GM06990 (cell line): ENCODE measurements at places on chromosomes 7 and 10.

DNA sequence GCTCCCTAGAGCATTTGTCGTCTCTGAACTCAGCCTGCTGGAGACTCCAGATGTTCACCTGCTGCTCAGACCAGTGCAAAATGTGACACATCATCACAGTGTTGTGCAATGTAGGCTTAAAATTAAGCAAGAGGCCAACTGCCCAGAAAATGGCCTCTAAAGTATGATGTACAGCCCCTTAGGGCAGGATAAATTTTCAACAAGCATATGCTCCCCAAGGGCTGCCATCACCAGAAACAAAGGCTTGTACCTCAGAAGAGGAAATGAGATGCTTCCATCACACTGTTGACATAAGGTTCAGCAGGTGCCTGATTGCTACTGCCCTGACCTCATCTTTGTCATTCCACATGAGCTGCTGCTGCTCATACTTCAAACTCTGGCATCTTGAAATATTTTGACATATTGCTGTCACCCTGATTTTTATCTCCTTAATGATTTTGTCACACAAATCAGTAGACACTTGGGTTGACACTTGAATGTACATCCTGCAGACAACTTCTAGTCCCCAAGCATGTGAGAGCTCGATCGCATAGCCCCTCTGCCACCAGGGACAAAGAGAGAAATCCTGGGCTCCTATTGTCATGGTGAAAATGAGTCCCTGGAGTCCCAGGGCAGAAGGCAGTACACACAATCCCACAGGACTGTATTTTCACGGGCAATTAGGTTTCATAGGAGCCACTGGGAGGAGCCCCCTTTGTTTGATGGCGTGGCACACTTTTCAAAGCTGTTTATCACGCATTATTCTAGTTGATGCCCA, 219.7 kb upstream of the STK17A start:
- DNase-seq = no peak

- DNase-seq = no peak
These were observed 467.3 kb downstream of the PTPRN2 start for GRCh38 chr7:158120316-158120715.

GRCh38 chr7:73832806-73833205, 2.0 kb downstream of the CLDN4 start:
- no peak for DNase-seq

DNA sequence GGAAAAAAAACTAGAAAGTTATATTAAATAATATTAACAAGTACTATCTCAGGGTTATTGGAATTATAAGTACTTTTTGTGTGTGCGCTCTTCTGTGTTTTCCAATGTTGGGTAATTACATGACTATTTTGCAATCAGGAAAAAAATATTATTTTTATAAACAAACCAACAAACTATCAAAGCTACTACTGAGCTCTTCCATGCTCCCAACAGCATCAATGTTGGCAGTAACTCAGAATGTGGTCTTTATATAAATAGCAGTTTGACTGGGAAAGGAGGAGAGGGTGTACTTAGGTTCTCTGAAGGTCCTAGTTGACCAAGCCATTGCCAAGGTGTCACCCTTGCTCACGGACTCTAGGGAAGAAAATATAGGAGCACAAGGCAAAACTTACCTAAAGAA, 15.0 kb downstream of the MTERF1 start:
- DNase-seq = no peak

GRCh38 chr7:157005456-157006204, 4.8 kb downstream of the MNX1 start:
- DNase-seq = no peak

- no peak for DNase-seq
These were observed 33.0 kb upstream of the SLC25A13 start for GRCh38 chr7:96354881-96355280.

- no peak for DNase-seq
These were observed 41.8 kb downstream of the FAM20C start for GRCh38 chr7:234051-234707.

DNA sequence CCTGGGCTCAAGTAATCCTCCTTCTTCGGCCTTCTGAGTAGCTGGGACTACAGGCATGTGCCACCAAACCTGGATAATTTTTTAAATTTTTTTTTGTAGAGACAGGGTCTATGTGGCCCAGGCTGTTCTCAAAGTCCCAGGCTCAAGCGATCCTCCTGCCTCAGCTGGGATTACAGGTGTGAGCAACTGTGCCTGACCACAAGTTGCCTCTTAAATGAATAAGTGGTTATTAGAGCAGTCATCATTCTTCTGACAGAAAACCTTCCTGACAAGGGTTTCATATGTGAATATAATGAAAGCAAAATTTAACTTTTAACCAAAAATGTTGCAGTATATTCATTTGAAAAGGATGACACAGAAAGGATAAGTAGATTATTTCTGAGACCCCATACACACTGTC, 532.5 kb downstream of the GRM8 start:
- peak; percentile 55 for DNase-seq

DNA sequence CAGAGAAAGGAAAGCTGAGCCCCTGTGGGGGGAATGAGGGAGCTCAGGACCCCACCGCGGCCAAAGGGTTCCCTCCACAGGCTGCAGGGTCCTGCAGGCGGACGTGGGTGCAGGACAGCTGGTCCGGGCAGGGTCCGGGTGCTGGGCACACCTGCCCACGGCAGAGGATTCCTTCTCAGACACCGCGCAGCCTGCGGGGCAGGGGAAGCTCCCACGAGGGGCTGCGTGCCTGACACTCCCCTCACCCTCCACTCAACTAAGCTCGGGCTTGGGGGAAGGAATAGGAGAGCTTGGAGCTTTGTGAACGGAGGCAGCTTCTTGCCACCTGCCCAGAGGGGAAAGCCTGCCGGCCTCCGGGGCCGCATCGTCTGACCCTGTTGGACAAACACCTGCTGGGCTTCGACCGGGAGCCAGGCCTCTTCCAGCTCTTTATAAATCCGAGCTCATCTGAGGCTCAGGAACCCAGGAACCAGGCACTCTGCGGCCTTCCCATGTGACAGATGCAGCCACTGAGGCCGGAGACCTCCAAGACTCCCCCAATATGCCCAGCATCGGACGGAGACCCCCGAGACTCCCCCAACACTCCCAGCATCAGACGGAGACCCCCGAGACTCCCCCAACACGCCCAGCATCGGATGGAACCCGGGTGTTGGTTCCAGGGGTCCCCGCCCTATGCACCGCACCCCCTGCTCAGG, 97.3 kb downstream of the PDGFA start:
- DNase-seq = no peak

DNA sequence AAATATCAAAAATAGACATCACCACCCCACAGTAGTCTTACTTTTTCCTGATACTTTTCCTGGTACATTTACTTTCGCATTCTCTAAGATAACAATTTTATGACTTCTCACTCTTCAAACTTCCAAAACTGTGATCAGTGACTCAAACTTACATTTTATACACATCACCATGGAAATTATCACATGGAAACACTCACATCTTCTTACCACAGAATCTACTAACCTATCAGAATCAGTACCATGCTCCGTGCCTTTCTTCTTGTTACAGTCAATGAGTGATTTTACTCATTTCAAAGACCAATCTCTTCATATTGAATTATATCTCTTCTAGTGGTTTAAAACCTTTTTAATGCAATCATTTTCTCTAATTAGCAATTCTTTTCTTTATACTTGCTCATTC, 120.3 kb downstream of the PTEN start:
- DNase-seq = no peak

GRCh38 chr7:91137788-91138368, 126.4 kb upstream of the FZD1 start:
- DNase-seq = no peak

- no peak for DNase-seq
These were observed 251.2 kb downstream of the DNAJB6 start for GRCh38 chr7:157587805-157588560.

DNA sequence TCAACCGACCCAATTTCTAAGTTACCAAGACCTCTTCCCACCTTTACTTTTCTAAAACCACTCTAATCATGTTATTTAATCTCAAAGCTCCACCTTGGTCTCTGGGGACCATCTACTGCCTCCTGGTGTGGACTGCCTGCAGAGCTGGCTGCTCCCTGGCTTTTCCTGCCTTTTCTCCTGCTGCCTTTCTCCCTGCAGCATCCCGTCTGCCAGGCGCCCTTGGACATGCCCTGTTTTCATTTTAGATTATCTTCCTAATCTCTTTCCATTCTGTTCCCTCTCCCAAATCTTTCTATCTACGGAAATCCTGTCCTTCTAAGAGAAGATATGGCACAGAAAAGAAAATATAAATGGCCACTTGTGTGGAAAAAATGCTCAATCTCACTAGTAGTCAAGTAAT, 23.1 kb downstream of the TCAF1 start:
- DNase-seq = no peak

GRCh38 chr7:106865130-106866041, at the start of gene PIK3CG:
Gene PIK3CG, plus strand, starts transcription at chr7:106865282. Its CDS starts 2,280 bp downstream, at chr7:106867562.
- peak; percentile 51 for DNase-seq

DNA sequence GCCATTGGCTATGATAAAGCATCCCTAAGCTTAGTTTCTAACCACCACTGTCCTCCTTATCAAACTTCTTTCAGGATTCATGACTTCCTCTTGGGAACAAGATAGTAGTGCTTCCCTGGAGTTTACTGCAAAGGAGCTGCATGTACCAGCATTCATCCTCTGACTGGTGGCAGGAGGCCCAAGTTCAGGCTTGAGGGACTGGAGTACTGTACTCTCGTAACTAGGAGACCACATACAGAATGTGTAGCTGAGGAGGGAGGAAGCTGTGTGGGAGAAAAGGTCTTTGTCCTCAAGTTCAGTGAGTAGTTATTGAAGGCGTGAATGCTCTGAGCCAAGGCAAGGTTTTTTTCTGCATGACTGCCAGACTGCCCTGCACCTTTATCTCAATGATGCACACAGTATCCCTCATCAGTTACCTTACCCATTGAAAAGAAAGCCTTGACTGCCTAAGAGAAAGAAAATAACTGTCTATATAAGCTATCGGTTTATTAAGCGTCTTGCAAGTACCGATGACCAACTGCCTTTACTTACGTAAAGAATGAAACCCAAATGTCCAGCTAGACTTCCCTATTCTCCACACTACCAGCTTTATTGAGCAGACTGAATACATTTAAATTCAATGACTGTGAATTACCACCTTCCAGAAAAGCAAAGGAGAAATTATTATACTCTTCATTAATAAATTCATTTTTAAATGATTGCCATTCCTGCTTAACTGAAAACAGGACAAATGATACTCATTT, 12.8 kb downstream of the SCRN1 start:
- no peak for DNase-seq

DNA sequence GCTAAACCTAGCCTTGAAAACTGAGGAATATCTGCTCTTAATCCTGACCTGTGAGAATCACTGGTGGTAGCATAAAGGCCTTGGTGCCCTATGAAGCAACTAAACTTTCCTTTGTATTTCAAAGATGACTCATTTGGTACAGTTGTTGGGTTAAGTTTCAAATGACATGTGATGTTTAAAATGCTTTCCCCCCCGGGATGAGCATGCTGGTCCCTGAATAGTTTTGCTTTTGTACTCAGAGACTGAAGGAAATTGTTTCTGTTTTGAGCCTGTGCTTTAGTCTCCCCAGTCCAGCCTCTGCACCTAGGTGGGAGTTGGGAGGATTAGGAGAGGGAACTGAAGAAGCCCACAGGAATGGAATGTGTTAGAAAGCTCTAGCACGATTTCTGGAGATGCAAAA, 258.9 kb upstream of the NPY start:
- DNase-seq = no peak

DNA sequence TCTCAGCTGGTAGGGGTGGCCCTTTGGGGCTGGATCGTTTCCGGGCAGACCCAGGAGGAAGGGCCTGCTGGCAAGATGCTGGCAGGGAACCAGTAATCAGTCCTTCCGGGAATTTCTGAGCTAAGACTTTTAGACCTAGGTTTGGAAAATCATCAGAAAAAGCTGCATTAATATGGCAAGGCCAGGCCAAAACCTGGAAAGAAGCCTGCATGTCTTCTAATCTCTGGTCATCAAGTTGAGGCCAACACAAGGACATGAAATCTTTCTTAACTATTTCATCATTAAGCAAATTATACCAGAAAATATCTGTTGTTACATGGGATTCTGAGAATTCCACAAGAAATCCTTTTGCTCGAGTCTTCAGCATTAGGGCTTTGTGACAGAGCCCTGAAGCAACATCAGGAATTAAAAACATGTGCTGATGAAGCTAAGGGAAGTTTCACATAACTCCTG, 19.9 kb downstream of the CPA1 start:
- no peak for DNase-seq

DNA sequence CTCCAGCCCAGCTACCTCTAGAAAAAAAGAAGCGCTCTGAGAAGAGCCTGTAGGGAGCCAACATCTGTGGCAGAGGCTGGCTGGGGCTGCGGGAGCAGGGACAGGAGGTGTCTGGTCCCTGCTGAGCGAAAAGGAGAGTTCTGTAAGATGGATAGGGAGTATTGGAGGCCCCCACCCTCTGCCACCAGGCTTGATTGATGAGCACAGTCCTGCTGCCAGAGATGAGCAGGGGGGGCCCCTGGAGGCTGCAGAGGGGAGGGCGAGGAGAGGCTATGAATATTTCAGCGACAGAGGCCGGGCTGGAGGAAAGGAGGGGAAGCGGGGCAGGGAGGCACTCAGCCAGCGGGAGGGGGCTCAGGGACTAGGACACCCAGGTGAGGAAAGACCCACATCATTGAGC, 44.5 kb upstream of the HSPB1 start:
- DNase-seq = no peak

DNA sequence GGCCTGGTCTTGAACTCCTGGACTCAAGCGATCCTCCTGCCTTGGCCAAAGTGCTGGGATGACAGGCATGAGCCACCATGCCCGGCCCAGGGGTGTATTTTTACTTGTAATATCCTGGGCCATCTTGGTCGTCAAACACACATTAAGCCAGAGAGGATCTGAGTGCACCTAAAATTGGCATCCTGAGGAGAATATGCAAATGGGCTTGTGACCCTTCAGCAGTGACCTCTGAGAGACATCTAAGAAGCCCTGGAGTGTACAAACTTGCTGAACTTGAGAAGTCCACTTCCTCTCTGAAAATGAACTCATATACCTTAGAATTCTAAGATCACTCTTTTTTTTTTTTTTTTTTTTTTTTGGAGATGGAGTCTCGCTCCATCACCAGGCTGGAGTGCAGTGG, 372.0 kb upstream of the C7orf33 start:
- no peak for DNase-seq

DNA sequence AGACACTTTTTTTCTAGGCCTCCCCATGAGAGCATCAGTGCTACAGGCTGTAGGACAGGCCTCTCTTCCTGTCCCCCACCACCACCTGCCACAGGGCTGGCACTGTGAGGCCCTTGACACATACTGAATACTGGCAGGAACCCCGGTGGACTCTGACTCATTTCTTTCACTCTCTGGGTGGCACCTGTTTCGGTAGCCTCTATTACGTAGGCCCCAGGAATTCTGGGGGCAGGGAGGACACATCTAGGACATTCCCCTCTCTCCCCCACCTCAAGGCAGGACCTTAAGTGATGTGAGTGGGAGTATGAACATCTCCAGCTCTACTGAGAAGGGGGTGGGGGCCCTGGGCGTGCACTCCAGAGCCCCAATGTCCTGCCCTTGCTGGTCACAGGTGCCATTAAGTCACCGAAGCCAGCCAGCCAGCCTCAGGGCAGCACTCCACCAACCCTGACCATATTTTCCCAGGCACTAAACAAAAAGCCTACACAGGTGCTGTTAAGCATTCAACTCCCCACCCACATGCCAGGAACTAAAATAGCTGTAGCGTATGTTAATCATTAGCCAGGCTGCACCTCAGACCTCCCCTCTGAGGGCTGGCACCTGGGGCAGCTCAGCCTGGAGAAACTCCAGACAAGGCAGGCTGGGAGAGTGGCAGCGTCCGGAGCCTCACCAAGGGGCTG, 8.9 kb downstream of the ANXA11 start:
- DNase-seq = peak; percentile 48
